HT-29 (cell line): ENCODE measurements at places on chromosomes 2 and 18.

DNA sequence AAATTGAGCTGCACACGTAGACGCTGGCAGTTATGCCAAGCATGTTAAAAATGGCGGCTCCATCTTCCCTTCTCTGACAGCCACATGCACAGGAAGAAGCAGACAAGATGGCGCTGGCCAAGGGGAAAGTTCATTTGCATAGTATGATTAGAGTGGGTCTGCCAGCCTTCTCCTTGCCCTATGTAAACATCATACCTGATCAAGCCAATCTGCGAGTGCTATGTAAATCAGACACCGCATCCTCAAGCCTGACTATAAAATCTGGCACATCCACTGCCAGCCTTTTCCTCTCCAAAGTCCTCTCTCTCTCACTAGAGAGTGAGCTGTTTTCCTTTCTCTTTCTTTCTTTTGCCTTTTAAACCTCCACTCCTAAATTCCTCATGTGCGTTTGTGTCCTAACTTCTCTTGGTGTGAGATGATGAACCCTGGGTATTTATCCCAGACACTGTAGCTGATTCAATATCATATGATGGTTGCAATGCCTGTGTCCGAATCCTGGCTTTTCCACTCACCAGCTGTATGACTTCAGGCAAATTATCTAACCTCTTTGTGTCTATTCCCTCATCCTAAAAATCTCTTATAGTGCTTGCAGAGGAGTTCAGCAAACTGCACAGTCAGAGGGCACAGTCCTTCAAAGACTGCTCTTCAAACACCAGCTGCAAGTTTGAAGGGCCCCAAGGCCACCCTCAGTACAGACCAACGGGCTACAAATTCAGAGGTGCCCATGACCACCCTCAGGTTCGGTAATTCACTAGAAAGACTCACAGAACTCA lies 39.3 kb upstream of the ITSN2 start:
- DNase-seq = no peak

DNA sequence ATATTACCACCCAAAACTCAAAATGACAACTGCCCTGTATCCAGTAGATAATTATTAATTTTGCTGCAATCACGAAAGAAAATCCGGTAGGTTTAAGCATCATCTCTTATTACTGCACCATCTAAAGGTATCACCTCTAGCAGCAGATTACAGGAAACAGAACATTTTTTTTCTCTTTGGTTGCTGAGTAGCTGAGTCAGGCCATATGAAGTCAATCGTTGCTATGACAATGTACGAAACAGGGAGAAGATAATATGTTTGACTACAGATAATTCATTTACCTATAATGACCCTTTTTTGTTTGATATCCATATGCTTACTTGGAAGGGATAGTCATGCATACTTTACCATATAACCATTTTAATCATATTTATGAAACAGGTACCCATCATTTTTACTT lies 831.6 kb upstream of the CHAC2 start:
- peak; percentile 20 for DNase-seq

DNA sequence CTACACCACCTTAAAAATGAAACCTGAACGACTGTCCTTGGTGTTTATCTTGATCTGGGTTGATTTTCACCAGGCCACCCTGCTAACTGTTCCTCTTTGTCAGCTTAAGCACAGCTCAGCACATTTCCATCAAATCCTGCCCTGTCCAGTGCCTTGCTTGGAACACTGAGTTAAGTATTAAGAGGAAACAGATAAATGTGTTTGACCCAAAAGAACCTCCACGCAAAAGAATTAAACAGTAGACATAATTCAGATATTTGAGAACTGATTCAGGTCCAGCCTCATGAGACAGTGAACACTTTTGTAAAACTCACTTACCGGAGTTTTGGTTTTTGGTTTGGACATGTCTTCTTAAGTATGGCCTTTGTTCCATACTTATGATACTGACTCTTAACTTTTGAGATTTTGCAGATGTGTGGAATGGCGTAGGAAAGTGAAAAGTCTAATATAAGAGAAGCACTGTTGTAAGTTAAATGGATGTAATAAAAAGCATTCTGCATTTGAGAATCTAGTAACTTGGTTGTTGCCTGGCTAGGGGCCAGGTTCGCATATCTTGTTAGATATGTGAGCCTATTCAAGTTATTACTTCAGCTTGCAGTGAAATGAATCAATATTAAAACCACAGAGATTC lies 88.9 kb upstream of the SERPINE2 start:
- DNase-seq = no peak

DNA sequence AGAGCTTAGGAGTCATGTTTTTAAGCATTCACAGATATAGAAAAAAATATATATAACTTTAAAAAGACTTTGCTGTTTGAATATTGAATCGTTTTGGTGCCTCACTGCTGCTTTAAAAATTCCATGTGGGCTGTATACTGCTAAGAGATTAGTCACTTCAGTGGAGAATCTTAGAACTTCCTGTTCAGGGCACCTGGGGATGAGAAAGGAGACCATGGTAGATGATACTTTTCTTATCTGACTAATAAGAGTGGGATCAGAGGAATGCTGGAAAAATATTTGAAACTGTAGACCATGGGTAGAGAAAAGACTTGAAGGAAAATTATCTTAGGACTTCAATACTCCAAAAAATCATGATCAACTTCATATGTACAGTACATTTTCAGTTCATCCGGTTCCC lies 442.2 kb upstream of the SETBP1 start:
- DNase-seq = no peak

DNA sequence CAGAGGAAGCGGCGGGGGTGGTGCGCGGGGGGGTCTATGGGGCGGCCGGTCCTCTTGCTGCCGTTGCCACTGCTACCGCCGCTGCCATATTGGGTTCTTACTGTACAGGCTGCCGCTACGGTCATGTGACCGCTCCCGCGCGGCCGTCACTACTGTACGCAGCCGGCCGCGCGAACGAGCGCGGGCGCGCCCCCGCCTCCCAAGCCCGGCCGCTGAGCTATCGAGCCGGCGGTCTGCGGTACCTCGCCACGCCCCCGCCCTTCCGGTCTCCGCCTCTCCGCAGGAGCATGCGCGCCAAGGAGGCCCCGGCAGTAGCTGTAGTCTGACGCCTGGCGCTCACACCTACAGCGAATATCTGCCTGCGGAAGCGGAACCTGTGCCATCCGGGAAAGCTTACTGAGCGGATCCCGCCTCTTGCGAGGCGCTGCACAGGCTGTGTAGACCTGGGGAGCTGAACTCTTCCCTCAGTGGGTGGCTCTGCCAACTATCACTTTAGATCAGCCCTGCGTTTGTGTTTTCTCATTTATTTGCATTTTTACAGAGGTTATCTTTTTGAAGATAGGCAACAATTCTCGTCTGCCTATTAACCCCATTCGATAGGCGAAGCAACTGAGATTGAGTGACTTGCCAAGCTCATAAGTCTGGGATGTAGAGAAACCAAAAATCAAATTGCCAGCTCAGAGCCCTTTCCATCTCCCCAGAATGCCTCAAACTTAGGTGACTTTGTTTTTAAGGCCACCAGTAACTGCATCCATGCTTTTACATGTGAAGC lies at the start of gene ASXL2:
Gene ASXL2, minus strand, starts transcription at position 127 of the 772 bp plus-strand sequence. CDS start 265 bp downstream, outside the sequence.
- peak; percentile 97 for DNase-seq

- no peak for DNase-seq
These were observed 17.6 kb downstream of the MXD1 start for GRCh38 chr2:69932596-69932922.

DNA sequence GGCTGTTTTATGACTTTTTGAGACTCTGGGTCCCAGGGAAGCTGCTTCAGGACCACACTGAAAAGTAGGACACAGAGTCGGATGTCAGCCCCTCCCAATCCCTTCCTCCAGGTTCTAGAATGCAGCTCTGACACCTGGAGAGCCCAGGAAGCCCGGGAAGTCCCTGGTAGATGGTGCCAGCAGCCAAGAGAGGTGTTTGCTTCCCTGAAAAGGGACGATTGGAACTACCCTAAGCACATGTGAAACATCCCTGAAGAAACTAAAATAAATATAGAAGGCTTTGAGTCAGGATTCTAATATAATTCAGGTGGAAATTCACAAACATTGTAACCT lies 163.2 kb upstream of the CYRIA start:
- DNase-seq = no peak

GRCh38 chr2:231689124-231689893 lies 19.0 kb upstream of the PTMA start:
- DNase-seq = no peak
